ENCODE measurements at places on chromosomes 3 and 15.

- DNase-seq, result no peak
Observed at GRCh38 chr3:151753846-151754245, 20.1 kb downstream of the AADACL2 start.

GRCh38 chr3:166837535-166837934, 542.6 kb downstream of the ZBBX start:
- no peak for DNase-seq

- no peak for DNase-seq
Observed at GRCh38 chr3:167304077-167304476, 76.0 kb downstream of the ZBBX start.

GRCh38 chr3:99250821-99251355, 349.4 kb upstream of the DCBLD2 start:
- DNase-seq, result no peak

GRCh38 chr3:99249627-99250026, 348.1 kb upstream of the DCBLD2 start:
- DNase-seq, result no peak

DNA sequence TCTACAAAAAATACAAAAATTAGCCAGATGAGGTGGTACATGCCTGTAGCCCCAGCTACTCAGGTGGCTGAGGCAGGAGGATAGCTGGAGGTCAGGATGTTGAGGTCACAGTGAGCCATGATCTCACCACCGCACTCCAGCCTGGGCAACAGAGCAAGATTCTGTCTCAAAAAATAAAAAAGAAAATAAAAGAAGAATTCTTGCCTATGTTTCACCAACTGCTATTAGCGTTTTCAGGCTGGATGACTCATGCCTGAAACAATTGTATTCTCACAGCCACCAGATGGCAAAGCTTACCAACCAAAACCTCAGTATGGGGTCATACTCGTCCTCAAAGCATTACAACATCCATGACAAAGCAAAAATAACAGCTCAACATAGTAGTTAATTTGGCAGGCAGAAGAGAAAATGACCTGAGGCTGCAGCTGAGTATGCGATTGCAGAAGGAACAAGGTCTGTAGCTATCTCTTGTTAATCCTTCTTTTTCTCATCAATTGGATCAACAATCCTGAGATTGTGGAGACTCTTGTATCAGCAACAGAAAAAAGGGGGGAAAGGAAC, 52.2 kb downstream of the TP53BP1 start:
- DNase-seq, result no peak

DNA sequence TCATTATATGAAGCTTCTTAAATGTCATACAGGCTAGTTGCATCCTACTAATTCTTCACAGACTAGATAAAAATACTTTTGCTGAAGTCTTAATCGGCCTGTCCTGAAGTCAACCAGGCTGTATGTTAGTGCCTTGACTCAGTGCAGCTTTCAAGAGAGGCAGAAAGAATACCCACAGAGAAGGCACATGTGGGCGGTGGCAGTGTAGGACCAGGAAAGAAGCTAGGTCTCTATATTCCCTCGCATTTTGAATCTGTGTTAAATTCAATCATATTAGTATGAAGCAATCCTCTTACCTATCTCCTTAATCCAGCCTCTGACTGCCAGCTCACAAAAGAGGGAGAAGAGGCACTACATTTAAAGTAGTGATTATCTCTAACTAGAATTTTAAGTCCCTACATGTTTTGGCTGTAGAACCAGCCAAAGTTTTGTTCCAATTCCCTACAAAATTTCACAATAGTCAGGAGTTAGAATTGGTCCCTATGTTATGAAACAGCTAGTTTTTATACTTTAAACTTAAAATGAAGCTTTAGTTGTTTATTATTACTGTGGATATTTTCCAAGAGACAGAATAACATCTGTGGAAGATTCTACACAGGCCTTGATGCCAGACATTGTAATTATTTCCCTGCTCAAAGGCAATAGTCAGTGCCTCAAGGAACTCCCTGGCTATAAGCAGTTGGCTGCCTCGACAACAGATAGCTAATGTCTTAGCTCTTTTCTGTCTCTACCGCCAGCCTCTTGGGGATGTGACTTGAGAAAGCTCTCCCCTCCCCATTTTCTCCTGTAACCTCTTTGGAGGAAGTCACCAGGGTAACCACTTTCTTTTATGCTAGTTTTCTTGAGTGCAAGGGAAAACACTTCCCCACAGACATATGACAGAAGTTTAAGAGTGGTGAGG, 31.9 kb downstream of the CRTC3 start:
- no peak for DNase-seq

- DNase-seq, result no peak
Observed at GRCh38 chr15:89399238-89400115, 64.9 kb upstream of the POLG start.

- peak; percentile 11 for DNase-seq
Observed at GRCh38 chr3:71581457-71582035, 2.0 kb downstream of the FOXP1 start.

DNA sequence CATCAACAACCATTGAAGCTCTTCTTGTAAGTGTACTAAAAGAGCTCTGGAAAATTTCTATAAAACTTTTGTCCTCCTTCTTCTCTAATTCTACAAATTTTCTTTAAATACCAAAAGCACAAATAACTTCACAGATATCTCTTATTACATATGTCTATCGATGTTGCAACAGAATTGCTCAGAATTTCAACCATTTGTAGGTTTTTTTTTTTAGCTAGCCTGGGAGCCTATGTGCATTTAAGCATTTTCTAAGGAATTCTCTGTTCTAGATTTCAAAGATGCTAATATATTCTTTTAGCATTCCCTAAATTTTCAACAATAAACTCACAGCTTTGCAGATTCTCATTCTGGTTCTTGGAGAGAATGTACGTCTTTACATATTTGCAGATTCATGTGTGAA, 774.3 kb upstream of the NR2F2 start:
- DNase-seq, result no peak

DNA sequence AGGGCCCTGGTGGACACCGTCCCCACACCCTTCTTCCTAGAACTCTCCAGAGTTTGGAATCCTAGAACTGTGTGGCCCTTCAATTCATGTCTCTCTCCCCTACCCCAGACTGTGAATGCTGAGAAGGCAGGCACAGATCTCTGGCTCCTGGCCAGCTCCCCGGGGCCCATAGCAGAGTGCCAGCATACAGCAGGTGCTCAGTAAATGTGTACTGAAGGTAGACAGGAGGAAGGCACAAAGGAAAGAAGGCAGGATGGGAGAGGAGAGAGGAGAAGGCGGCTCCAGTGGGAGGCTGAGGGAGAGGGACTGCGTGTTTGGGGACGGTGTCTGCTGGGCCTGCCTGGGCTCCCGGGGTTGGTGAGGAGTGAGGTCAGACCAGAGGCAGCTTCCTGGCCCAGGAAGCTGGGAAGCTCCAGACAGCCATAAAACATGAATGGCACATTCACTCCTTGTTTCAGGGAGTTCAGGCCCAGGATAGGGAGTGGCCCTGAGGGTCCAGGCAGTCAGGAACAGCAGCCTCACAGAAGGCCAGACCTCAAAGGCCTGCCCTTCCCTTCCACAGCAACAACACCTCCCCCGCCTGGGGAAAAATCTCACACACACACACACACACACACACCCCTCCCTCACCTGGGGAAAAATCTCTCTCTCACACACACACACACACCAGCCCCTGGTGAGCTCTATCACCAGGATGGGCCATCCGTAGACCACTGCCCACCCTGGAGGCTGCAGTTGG, 137.1 kb upstream of the PRR20G start:
- no peak for DNase-seq

DNA sequence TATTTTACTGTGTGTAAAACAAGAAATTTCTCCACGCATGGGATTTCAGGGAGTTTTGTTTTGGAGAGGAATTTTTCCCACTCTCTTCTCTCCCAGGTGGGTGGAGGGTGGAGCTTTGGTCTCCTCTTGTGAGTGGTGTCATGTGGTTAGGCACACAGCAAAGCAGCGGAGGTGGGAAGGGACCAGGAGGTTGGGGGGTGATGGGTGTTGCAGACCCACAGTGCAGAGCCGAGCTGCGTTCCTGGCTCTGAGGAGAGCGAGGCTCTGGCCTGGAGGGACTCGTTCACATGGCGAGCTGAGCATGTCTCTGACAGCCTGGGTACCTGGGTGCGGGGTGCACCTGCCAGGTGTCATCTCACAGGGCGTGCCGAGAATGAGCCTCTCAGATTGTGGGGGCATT, 87.8 kb downstream of the RYR3 start:
- DNase-seq, result no peak

DNA sequence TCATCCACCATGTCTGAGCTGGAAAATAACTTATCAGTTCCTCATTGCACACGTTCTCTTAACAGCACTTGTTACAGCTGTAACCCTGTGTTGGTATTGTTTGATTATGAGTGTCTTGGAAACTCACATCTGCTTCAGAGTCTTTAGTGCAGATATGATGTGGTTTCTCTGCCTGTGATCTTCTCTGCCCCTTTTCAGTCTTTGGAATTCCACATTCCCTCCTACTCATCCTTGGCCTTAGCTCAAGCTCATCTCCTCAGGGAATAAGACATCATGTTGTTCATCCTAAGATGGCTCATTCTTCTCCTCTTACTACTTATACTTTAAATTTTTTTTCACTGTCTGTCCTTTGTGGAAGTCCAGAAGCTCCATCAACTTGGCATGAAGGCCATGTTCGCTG, 77.7 kb downstream of the SYNPR start:
- no peak for DNase-seq

DNA sequence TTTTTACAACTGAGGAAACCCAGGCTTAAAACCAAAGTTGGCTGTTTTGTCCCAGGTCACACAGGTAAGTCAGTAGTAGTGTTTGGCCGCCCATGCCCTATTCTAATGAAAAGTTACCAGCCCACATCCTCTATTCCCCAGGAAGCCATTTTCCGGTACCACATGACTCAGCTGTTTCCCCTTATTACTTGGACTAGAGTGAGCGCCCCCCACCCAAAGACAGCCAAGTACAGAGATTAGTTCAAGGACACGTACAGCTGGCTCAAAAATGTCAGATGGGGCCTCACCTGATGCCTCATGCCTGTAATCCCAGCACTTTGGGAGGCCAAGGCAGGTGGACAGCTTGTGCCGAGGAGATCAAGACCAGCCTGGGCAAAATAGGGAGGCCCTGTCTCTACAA, 8.5 kb upstream of the KLHL6 start:
- DNase-seq, result no peak

DNA sequence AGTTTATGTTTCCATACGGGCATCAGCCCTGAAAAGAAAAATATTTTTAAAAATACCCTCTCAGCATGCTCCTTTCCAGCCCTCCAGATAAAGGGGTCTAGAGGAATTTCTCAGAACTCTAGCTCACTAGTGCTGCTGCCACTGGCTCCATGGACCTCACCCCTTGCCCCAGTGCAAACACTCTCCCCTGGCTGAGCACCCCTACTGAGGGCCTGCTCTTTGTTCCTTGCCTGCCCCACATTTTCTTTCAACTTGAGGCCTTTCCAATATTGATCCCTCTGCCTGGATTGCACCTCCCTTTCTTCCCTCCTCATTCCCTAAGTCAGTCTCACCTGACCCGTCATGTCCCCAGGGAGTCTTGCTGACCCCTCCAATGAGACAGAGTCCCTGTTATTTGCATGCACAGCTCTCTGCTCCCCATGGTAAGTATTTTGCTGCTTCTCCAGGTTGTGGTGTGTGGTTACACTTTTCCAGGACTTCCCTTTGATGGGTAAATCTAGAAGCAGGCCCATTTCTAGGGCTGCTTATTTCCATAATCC, 196.5 kb downstream of the EPHB1 start:
- no peak for DNase-seq

DNA sequence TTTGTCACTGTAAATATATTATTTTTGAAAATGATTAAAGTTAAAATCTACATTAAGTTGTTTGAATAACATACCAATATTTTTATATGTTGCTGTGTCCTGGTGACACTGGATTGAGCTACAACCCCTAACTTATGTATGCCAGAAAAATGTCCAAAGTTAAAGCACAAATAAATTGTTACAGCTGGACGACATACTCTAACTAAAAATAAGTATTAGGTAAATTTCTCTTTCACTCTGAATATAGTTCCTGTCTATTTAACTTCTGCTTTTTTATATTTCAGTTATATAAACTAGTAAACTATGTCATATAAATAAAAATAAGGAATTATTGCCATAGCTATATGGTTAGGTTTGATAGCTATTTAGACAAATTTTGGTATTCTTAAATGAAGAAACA, 118.5 kb upstream of the SAMMSON start:
- DNase-seq, result no peak

DNA sequence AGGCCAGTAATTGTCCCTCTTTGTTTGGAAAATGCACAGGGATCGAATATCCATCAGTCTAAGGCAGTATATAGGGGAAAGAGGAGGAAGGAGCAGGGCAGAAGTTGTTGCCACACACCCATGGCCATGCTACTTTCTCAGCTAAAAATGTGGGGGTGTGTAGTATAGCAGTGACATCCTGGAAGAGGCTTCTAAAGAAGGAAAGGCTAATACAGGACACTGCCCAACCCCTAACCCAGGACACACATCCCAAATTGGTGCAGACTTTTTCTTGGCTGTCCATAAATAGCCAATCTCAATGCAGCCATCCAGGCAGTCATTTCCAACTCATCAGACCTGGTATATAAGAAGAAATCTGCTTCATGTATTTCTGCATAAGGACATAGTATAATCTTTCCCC, 33.1 kb upstream of the LRRN1 start:
- DNase-seq, result no peak

DNA sequence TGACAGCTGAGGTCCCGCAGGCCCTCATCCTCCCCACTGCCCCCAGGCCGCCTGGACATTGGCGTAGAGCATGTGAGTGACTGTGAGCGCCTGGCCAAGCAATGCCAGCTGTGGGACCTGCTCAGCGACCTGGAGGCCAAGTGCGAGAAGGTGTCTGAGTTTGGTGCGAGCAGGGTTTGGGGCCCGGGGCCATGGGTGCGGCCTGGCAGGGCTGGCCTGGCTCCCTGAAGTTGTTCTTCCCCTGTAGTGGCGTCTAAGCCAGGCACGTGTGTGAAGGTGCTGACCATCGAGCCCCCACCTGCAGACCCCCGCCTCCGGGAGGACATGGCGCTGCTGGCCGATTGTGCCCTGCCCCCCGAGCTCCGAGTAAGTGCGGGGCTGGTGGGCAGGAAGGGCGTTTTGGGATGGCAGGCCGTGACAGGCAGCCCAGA, 4.2 kb downstream of the ABTB1 start:
- no peak for DNase-seq

GRCh38 chr3:187242900-187243299, 45.6 kb downstream of the RTP1 start:
- no peak for DNase-seq

DNA sequence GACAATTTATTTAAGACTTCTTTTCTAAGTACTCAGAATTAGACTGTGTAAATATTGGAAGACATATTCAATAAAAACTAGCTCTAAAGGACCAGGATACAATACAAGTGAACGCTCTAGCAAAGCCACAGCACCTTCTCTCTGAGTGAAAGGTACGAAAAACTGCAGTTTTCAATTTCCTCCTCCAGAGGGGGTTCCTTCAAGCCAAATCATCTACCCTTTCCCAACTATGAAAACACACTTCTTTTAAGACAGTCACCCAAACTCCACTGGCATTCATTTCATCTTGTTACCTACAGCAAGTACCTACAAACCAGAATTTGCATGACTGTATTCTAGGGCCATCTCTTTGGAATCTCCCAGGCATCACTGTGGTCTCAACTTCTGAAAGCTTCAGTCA, 165.8 kb downstream of the ERC2 start:
- no peak for DNase-seq

All from stimulated activated CD8-positive, alpha-beta memory T cell treated with anti-CD3 and anti-CD28 coated beads, Interleukin-4, amount 100 ng/mL, for 24 hours (primary cell).